ENCODE measurements at places on chromosomes 3 and 15.
A peak's percentile ranks its signal among the peaks of the same experiment; 100 is the strongest.

GRCh38 chr3:11582191-11582968 is 61.3 kb downstream of the VGLL4 start:
- no peak for DNase-seq

- no peak for DNase-seq
Measured at GRCh38 chr3:124985349-124985748, 50.8 kb upstream of the MUC13 start.

DNA sequence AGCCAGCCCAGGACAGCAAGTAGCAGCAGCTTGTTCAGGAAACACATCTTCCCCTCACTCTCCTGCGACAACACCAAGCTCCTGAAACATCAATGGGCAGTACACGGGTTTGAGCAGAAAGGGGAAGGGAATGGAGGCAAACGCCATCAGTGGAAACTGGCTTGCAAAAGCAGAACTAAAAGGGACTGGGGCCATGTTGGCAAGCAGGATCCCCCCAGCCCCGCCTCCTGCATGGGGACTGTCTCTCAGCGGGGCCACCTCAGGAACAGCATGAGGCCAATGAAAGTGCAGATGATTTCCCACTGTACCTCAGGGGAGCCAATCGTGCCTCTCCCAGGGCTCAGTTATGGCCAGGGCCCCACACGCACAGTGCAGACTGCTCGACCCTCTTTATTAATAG is 6.8 kb downstream of the CDAN1 start:
- DNase-seq = no peak

DNA sequence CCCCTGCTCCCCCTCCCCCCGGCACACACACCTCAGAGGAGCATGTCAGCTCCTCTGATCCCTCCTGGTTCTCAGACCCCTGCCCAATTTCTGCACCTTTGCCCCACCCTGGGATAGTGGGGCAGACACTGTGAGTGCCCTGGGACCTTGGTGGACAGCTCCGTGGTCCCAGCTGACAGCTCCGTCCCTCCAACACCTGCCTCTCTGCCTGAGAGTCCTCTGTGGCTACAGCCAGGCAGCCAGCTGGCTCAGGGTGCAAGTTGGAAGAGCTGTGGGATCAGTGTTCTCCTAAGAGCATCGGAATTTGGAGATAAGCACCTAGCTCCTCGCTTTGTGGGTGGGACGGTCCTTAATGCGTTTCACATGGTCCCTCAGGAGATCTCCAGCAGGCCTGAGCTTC is 43.7 kb upstream of the PGPEP1L start:
- DNase-seq = no peak

GRCh38 chr3:184417619-184418327 is 37.9 kb downstream of the CHRD start:
- peak; percentile 75 for DNase-seq

DNA sequence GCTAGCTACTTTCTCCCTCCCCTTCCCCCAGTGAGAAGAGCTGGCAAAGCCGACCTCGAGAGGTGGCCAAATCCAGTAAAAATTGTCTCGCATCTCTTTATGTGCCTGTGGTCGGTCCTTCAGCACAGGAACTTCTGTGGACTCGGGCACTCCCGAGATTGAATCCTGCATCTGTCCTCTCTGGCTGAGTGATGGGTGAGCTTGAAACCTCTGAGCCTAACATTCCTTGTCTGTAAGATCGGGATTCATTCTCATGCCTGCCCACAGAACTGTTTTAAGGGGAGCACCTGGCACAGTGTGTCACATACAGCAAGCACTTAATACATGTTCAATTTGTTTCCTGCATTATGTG is 11.3 kb downstream of the CX3CR1 start:
- no peak for DNase-seq

DNA sequence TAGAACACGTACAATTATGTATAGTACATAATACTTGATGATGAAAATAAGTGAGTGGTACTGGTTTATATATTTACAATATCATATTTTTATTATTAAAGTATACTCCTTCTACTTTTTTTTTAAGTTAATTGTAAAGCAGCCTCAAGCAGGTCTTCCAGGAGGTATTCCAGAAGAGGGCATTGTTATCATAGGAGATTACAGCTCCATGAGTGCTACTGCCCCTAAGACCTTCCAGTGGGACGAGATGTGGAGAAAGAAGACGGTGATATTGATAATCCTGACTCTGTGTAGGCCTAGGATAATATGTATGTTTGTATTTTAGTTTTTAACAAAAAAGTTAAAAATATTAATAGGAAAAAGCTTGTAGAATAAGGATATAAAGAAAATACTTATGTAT is 40.3 kb upstream of the SCN5A start:
- no peak for DNase-seq

DNA sequence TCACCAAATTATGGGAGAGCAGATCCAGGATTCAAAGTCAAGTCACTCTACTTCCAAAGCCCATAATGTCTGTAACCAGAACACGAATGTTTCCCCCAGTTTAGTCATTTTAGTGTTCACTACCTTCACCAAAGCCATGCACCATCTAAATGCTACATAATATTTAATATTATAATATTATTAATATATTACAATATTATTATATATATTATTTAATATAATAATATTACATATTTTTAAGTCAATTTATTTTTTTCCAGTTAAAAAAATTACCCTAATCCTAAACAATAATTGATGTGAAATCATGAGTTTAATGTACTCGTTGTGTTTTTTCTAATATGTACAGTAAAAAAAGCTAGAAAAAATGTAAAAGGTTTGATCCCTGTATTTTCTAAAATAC is 276.6 kb upstream of the TBL1XR1 start:
- DNase-seq = no peak
